Fibroblast of upper back skin (primary cell): ENCODE measurements at places on chromosomes 6 and 20.

GRCh38 chr20:17936286-17936760 is 32.3 kb downstream of the SNX5 start:
- peak; percentile 60 for DNase-seq

GRCh38 chr20:18223409-18223808 is 64.9 kb upstream of the ZNF133 start:
- no peak for DNase-seq

- DNase-seq: no peak
Observed at GRCh38 chr20:25275813-25276532, 28.1 kb downstream of the PYGB start.

GRCh38 chr6:9140172-9140571 is 704.8 kb upstream of the SLC35B3 start:
- DNase-seq: no peak
